IMR-90 (cell line): ENCODE measurements at places on chromosomes 7 and 10. TPM values are rescaled to one million over a fixed set of nuclear protein-coding genes. Genes with fewer than 3 reads are reported as not detected.
A peak's percentile ranks its signal among the peaks of the same experiment; 100 is the strongest.

The SCART1 gene
- total RNA-seq: 0.28 and 0.54 TPM in 2 replicates

The RNF133 gene
- under 0.01 TPM in 1 of 2 replicates, not detected in the other for total RNA-seq

The TAF6 gene
- 11.3 and 14.4 TPM in 2 replicates for total RNA-seq

The FBXL13 gene
- total RNA-seq: 0.36 and 0.83 TPM in 2 replicates

The PDSS1 gene
- total RNA-seq: 9.7 and 11.1 TPM in 2 replicates

The CD36 gene
- 0.54 and 0.56 TPM in 2 replicates for total RNA-seq

The NCOA4 gene
- total RNA-seq: 188 and 202 TPM in 2 replicates

- no peaks in the 10 kb centered on the region for H3K36me3 ChIP-seq
- no peak for DNase-seq
- H3K27me3 ChIP-seq: peaks cover under 1% of the 10 kb centered on the region; the same call in 1 of the 2 replicates
- no peak overlapping the region for H3K4me3 ChIP-seq
- H3K4me1 ChIP-seq: no peaks in the 10 kb centered on the region
Observed at GRCh38 chr10:124550293-124551034, 88.8 kb downstream of the LHPP start.

DNA sequence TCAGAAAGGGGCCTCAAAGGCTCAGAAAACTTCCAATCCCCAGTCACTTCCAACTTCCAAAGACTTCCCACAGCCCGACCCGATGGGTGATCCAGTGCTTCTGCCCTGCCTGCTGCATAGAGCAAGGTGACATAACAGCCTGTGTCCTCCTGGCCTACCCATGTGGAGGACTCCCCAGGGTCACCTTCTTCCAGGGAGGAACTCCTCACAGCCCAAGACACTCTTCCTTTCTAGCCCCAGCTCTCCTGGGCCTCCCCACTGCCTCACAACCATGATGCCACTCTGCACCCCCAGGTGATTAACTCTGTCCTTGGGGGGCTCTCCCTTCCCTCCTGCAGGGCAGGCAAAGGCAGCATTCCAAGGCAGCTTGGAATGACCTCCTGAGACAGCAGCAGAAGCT is 158.4 kb upstream of the PDE1C start:
- no peaks in the 10 kb centered on the region for H3K4me1 ChIP-seq
- H3K27me3 ChIP-seq: no peaks in the 10 kb centered on the region
- H3K36me3 ChIP-seq: no peaks in the 10 kb centered on the region
- DNase-seq: no peak
- H3K27ac ChIP-seq: no peak overlapping the region

GRCh38 chr10:23311034-23311433 is 33.6 kb downstream of the C10orf67 start:
- peaks cover 2% of the 10 kb centered on the region; the same call in 1 of the 2 replicates for H3K4me1 ChIP-seq
- H3K4me3 ChIP-seq: no peak overlapping the region
- H3K27me3 ChIP-seq: no peaks in the 10 kb centered on the region; the same call in none of the 2 replicates
- DNase-seq: no peak
- H3K36me3 ChIP-seq: no peaks in the 10 kb centered on the region

GRCh38 chr7:94338921-94339371 is 55.7 kb upstream of the COL1A2 start:
- H3K4me1 ChIP-seq: peaks cover 22% of the 10 kb centered on the region
- H3K27ac ChIP-seq: no peak overlapping the region
- no peaks in the 10 kb centered on the region for H3K27me3 ChIP-seq
- peak; percentile 83 for DNase-seq

DNA sequence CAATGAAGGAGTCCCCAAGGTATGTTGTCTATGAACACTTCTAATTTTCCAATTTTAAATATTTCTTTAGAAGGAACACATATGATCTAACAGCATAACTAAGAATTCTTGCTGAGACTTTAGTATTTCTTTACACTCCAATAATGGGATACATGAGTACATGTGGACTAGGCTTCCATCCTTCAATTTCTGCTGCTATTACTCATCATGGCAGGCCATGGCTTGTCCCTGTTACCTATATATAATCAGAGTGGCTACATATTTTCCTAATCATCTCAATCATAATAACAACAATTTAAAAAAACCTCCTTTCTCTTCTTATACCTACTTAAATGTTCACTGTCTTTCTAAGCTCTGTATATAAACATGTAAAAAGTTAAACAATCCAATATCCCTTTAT is 60.3 kb upstream of the TAC1 start:
- H3K36me3 ChIP-seq: no peaks in the 10 kb centered on the region
- no peak overlapping the region for H3K4me3 ChIP-seq
- no peak overlapping the region for H3K27ac ChIP-seq

DNA sequence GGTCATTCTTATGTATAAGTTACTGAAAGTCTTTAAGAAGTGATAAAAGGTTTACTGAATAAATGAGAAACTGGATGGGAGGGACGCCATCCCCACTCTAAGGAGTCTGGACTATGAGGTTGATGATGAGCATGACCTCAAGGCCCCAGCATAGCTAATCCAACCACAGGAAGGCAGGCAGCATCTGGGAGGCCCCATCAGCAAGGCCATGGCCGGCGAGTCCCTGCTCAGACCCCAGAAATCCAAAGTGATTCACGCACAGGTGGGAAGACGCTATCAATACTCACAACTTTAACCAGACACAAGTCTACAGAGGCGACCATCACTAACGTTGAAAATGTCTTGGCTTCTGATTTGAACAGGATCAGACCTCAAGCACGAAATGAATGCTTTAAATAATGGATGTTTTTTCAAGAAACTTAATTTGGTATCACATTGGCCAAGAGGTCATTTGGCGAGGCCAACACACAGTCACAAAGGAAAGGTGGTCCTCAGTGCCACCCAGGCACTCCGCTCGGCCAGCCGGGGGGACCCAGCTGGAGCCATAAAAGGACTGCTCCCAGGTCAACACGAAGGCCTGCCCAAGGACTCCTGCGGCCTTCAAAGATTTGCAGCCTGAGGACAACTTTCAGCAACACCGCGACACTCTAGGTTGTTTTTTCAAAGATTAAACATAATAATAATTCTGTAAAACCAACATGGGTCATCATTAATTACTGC is 228.5 kb downstream of the PTPRN2 start:
- H3K27ac ChIP-seq: no peak overlapping the region
- no peak overlapping the region for H3K4me3 ChIP-seq
- H3K27me3 ChIP-seq: no peaks in the 10 kb centered on the region
- no peaks in the 10 kb centered on the region for H3K36me3 ChIP-seq
- no peaks in the 10 kb centered on the region for H3K4me1 ChIP-seq

- no peaks in the 10 kb centered on the region for H3K4me1 ChIP-seq
- no peaks in the 10 kb centered on the region for H3K36me3 ChIP-seq
- no peak overlapping the region for H3K4me3 ChIP-seq
- DNase-seq: no peak
- H3K27ac ChIP-seq: no peak overlapping the region
Observed at GRCh38 chr7:118753479-118753878, 529.0 kb downstream of the ANKRD7 start.

GRCh38 chr10:42979181-42979580 is 97.7 kb upstream of the RET start:
- no peaks in the 10 kb centered on the region for H3K4me1 ChIP-seq
- no peaks in the 10 kb centered on the region for H3K36me3 ChIP-seq
- H3K27me3 ChIP-seq: 0 out of 2 replicates have a peak, but pooled peaks cover 1% of the 10 kb centered on the region
- DNase-seq: no peak

GRCh38 chr10:80461208-80462183 is 7.4 kb downstream of the TSPAN14 start:
- H3K27ac ChIP-seq: peak overlapping the region; percentile 18; the same call in 1 of the 2 replicates
- no peaks in the 10 kb centered on the region; the same call in 1 of the 2 replicates for H3K36me3 ChIP-seq
- peaks cover 50% of the 10 kb centered on the region for H3K4me1 ChIP-seq

- no peak overlapping the region for H3K27ac ChIP-seq
- no peak overlapping the region for H3K4me3 ChIP-seq
- no peaks in the 10 kb centered on the region for H3K36me3 ChIP-seq
- peaks cover 3% of the 10 kb centered on the region for H3K4me1 ChIP-seq
- no peaks in the 10 kb centered on the region for H3K27me3 ChIP-seq
Observed at GRCh38 chr10:23345861-23346260, 1.3 kb upstream of the C10orf67 start.

DNA sequence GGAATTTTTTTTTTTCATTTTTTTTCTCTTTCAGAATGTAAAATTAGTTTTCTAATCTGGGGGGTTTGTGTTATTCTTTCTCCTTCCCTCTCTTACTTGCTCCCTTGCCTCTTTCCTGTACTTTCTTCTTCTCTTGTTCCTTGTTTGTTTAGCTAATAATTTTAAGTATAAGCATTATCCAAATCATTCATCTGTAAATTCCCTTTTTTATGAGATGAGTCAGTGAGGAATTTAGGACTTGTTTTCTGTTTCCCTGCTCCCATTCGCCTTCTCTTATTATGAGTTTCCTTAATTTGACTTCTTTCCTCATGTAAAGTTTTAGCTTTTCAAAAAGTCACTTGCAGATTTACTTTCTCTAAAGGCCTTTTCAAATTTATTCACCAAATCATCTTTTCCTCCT is 154.6 kb upstream of the ETV1 start:
- H3K27ac ChIP-seq: no peak overlapping the region
- DNase-seq: no peak
- no peaks in the 10 kb centered on the region for H3K4me1 ChIP-seq
- no peaks in the 10 kb centered on the region for H3K27me3 ChIP-seq
- H3K36me3 ChIP-seq: no peaks in the 10 kb centered on the region
- no peak overlapping the region for H3K4me3 ChIP-seq
